Astrocyte of the cerebellum (primary cell): ENCODE measurements at places on chromosomes 7 and 10.

DNA sequence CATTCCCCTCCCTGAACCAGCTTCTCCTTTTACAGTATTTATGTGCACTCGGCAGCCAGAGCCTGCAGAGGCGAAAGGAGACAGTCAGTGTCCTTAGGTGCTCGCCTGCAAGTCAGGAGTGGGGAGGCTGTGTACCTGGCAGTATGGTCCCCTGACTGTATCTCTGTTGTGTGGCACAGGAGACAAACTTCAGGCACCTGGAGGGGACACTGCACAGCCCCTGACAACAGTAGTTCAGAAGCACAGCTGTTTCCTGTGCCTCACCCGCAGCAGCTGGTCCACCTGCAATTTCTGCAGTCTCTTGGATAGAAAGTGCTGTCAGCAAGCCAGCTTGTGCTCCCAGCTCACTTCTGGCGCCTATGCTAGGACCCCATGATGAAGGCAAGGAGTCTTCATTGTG lies 73.4 kb upstream of the LAMB4 start:
- DNase-seq, result no peak

GRCh38 chr7:112986256-112987031 lies 100.2 kb downstream of the GPR85 start:
- DNase-seq, result no peak

DNA sequence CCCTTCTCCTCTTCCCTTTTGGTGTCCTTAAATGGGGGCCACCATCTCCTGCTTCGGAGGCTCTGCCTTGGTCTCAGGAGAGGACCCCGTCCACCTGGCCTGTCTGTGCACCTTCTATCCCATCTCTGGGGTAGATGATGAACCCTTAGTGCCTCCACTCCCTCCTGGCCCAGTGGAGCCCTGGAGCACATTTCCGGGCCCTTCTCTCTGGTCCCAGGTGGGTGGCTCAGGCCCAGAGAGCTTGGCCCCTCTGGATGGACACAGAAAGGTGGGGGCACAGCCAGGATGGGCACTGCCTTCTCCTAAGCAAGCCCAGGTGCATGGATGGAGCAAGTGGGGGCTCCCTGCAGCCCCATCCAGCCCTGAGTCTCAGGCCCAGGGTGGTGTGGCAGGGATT lies 121.4 kb upstream of the RET start:
- no peak for DNase-seq

DNA sequence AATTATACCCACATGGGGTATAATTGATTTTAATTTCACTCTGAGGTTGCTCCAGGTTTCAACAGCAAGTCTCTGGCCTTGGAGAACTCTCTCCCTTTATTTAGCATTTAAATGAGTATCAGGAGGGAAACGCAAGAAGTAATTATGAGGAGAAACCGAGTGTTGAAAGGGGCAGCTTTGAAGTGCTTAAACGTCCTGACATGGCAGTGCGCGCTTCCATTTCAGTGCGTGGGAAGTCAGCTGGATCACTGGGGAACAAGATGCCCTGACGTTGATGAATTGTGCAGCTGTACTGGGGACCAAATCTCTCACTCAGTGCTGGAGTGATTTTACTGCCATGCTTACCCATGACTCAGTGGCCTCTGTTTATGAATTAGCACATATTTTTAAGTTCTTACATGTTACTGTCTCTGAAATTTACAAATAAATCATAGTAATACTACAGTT lies 106.0 kb upstream of the PRR15 start:
- no peak for DNase-seq
